ENCODE measurements at places on chromosomes 6 and 20.

DNA sequence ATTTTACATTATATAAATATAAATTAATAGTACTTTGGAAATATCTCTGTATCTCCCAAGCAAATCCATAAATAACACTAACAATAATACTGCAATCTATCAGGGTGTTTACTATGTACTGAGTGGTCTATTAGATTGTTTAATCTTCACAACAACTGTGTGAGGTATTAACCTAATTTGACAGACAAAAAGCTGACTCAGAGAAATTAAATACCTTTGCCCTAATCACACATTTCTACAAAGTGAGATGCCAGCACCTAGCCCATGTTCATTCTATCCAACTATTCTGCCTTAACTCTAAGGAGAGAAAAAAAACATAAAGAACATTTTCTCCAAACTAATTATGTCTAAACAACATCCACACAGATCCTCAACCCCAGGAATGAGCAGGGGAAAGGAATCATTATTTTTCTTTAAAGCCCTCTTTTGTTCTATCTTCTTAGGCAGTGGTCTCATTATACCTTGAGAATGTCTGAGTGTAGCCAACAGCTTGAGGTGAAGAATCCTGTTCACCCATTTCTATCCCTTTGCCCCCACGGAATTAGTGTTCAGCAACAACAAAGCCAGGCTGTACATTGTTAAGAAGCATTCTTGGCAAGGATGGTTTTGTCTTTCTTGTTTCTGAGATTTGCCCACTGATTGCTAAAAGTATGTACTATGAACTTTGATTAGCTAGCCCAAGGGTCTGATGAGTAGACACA is 42.7 kb downstream of the PRL start:
- ATAC-seq = no peak

DNA sequence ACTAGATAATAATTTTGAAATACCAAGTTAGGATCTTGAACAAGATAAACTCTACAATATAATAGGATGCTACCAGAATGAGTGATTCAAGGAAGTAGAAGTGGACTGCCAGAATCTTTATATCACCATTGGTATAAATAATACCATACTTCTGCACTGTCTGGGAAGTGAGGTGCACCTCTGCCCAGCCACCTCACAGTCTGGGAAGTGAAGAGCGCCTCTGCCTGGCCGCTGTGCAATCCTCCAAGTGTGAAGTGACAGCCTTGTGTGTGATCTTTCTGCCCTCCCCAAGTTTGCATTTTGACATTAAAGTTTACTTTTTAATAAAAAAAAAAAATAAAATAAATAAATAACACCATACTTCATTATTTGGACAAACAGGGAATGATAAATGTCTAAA is 18.8 kb downstream of the LATS1 start:
- no peak for ATAC-seq

DNA sequence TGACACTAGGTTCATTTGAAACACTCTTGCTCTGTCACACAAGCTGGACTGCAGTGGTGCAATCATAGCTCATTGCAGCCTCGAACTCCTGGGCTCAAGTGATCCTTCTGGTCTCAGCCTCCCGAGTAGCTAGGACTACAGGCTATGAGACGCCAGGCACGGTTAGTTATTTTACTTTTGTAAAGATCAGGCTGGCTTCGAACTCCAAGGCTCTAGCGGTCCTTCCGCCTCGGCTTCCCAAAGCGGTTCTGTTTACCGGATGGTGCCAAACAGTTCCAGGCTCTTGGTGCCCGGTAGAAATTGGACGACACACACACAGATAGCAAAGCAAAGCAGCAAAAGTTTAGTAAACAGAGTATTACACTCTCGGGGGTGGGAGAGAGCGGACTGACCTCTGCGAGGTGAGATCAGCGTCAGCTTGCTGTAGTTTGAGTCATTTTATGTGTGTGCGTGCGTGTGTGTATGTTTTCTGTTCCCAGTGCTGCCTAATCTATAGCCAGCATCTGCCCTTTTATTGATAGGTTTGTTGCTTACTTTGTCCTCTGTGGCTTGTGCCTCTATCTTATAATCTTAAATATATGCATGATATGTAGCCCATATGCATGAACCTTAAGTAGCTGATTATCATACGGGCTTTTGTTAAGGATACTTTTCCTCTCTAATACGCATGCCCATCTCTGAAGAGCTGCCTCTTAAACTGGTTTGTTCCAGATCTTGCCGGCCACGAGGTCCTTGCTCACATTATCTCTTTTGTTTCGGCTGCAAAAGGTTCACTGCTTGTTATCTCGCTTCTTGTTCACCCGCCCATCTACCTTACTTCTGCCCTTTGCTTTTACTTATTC is 75.2 kb downstream of the OR2B2 start:
- peak; percentile 59 for ATAC-seq

DNA sequence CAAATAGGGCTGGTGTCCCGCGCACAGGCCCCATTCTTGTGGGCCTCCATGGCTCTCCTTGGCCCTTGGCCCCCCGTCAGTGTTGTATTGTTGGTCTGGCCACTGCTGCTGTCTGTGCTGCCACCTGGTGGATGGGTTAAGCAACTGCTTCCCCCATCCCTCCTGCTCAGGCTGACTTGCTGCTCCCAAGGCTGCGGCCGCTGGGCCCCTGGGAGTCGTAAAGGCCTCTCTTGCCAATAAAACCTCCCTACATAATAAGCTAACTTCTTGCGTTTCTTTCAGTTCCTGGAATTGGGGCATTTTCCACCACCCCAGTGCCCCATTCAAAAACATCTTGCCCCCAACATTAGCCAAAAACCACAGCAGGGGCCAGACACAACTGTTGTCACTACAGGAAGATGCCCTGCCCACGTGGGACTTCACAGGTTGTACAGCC is 27.1 kb downstream of the CD83 start:
- peak; percentile 42 for ATAC-seq
